ENCODE measurements at places on chromosomes 1 and 21.
A peak's percentile ranks its signal among the peaks of the same experiment; 100 is the strongest.

GRCh38 chr1:28021064-28021463 lies 61.3 kb downstream of the XKR8 start:
- DNase-seq, result no peak

GRCh38 chr1:48049823-48050535 lies 52.8 kb upstream of the TRABD2B start:
- no peak for DNase-seq

DNA sequence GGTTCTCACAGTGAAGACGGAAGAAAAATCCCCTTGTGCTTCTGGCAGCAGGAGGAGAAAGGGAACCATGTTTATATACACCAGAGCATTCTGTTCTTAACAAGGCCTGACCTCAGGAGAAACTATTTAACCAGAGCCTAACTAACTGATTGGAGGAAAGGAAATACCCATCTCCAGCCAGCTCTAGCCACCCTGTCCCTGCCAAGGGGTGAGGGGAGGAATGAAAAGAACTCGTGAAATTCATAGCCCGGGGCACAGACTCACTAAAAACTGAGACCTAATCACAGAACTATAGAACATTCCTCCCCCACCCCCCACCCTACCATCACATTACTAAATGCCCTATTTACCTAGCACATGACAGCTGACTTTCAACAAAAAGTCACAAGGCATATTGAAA lies 65.0 kb downstream of the KCNH1 start:
- DNase-seq, result no peak

DNA sequence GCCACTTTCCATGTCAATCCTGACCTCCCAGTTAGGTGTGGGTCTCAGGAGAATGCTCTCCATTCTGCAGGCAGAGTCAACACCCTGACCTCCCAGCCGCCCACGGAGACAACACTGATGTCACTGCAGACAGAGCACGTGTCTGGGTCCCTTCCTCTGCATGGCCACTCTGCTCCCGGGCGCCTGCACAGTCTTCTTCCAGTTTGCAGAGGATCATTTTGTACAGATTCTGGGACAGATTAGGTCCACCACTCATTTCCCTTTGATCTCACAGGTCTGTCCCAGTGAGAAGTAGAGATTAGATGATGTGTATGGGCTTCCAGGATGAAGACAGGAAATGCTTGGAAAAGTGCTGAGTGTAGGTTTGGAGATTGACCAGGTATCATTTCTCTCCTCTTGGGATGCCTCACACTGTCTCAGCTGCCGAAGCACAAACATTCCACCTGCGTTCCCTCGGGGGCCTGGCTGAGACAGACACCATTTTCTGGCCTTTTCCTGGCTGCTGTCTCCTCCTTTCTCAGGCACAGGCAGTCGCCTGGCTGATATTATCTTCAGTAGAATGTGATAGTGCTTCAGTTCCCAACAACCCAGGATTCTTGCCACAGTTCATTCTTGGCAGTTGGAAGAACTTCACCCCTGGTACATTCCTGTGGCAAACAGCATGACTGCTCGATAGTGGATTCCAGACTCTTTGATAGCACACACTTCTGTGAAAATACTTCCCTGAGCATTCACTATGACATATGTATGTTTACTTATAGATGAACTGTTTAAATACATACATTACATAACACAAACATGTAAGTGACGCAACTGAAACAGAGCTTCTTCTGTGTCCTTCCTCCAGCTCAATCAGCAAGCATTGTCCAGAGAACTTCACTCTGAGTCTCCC lies 7.9 kb downstream of the MYBPHL start:
- DNase-seq, result no peak

GRCh38 chr1:173852105-173852504 lies 15.7 kb downstream of the GAS5 start:
- DNase-seq, result no peak

DNA sequence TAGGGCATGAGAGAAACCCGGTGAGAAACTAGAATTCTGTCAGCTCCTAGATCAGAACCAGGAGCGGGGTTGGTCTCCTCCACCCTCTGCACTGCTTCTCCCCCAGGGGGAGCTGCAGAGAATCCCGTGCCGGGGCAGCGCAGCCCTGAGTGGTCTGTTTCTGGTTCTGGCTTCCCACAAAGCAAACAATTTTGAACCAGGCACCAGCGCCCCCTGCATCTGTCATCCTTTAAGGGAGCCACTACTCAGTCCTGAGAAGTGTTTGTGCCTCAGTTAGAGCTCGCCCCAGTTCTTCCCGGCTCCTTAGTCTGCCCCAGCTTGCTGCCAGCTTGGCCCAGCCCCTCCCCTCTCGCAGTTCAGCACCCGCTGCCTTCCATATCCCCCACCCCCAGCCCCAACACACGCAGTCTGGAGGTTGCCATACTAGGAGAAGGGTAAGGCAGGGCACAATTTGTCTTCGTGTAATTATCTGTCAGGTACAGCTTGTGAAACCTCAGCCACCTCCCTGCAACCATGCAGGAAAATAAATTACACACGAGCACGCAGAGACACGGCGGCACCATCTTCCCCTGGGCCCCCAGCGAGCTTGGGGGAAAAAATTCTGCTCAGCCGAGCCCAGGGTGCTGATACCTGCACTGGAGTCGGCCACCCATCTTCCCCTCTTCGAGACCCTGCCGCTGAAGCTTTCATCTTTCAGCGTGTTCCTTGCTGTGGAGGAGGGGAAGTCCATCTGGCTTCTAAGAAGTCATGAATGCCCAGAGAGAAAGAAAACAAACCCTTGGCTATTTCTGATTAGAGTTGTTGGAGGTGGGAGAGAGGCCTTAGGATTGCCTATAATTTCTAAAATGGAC lies 62.6 kb upstream of the CD1D start:
- peak; percentile 41 for DNase-seq

DNA sequence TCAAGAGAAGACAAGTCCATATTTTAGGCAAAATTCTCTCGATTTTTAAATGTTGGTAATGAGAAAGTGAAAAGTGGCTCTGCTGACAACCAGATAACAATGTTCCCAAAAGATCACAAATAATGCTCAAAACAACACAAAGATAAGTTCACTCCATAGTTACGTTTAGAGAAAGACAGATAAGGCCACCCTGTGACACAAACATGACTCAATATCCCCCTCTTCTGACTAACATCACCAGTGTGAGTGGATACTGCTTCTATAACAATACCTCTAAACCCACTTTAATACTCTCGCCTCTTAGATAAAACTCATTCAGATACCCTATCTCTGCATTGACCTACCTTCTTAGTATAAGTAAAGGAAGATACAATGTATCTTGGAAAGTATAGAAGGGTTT lies 51.2 kb upstream of the RGS7 start:
- no peak for DNase-seq

DNA sequence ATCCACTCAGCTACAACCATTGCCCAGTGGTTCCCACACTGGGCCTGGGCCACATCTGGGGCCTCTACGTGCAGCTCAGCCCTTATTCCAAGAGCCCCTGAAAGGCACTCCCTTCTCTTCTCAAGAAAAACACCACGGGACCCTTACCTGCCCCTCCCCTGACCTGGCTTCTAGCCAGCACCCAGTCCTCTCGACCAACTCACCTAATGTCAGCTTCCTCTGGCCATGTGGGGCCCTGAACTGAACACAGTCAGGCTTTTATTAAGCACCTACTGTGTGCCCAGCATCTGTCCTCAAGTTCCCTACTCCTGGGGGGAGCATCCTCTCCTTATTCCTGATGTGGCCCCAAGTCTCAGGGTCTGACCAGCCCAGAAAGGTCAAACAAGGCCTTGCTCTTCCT lies 208.4 kb downstream of the MATN1 start:
- DNase-seq, result no peak

GRCh38 chr1:152186556-152187285 lies 27.7 kb upstream of the RPTN start:
- DNase-seq, result no peak

- DNase-seq, result no peak
Observed at GRCh38 chr1:229217716-229218115, 53.2 kb upstream of the RAB4A start.

GRCh38 chr1:3055051-3055450 lies 14.0 kb upstream of the PRDM16 start:
- DNase-seq, result no peak

GRCh38 chr1:204104331-204105130 lies 31.6 kb downstream of the SOX13 start:
- no peak for DNase-seq

DNA sequence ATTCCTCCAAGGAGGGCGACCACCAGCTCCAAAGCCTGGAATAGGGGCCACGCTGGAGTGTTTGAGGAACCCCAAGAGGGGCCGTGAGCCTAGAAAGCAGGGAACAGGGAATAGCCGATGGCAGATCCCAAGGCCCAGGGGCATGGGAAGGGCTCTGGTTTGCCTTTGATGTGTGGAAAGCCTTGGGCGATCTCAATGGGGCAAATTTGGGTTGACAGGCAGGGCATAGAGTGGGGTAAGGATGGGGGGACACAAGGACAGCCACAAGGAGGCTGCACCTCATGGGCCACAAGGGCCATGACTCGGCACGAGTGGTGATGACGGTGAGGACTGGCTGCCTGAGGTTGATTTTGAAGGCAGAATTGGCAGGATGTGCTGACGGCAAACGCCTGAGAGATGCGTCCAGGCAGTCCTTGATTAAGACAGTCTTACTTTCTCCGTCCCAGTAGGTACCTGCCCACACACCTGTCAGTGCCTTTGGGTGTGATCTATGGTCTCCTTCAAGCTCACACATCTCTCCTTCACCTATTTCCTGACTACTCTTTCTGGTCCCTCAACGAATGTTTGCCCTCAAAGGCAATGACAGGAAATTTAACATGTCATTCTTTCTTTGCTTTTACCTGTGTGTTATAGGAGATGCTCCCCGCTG lies 2.0 kb upstream of the TMPRSS3 start:
- no peak for DNase-seq

DNA sequence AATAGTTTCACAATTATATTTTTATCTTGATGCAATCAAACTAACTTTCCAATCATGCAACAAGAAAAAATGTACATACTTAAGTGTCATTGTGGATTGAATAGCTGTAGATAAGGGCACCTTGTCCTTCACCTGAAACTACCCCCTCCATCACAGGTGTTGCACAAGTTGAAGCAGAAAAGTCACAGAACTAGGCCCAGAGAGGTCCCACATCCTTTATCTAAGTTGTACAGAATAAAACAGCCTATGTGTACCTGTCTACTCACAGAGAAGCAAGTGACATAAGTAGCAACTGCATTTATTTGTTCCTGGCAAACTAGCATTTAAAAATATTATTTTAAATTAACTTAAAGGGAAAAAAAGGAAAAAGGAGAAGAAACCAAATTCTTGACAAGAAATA lies 256.8 kb downstream of the FAF1 start:
- DNase-seq, result no peak

GRCh38 chr21:28181730-28182129 lies 810.9 kb downstream of the LTN1 start:
- no peak for DNase-seq

- DNase-seq, result no peak
Observed at GRCh38 chr1:196577386-196577785, 30.9 kb downstream of the KCNT2 start.
